Posterior cingulate gyrus (tissue), 11 donors: ENCODE measurements at places on chromosomes 13 and 19.
A peak's percentile ranks its signal among the peaks of the same experiment; 100 is the strongest.

GRCh38 chr19:35267353-35267817 is 1.4 kb upstream of the USF2 start:
- DNase-seq = peak; percentile 90

DNA sequence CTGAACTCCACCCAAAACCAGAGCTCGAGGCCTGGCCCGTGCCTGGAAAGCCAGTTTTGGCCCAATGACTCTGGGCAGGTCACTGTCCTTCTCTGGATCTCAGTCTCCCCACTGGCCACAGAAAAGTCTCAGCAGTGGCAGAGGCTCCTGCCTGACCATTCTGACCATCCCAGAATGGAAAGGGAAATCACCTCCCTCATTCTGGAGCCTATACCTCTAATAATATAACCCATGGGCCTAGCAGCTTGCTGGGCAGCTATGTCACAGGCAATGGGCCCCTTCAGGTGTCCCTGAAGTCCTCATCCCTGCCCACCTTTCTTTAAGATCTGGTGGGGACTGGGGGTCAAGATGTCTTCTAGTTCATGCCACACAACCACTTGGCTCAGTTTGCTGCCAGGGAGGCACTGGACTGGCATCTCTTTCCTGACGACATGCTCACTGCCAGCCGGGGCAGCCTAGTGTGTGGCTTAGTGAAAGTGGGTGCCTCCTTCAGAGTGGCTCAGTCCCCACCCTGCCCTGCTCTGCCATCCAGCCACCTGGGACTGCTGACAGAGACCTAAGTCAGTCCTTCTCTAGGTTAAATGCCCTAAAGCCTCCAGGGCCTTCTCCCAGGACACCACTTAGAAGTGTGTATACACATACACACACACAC is 62.6 kb downstream of the AP1M1 start:
- no peak for DNase-seq

GRCh38 chr13:109818886-109819285 is 32.5 kb upstream of the IRS2 start:
- no peak for DNase-seq

DNA sequence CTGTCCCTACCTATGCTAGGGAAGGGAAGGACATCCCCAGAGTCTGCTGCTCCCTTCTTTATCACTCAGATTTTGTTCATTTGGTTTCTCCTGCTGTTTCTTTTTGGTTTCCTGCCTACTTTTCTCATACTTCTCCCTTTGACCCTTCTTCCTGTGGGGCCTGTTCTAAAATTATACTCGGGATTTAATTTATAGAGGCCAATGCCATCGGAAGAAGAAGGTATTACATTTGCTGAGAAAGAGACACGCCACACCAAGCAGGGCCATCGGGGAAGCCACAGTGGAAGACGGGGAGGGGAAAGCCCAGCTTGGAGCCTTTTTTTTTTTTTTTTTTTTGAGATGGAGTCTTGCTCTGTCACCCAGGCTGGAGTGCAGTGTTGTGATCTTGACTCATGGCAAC is 46.8 kb upstream of the FARP1 start:
- DNase-seq = no peak

DNA sequence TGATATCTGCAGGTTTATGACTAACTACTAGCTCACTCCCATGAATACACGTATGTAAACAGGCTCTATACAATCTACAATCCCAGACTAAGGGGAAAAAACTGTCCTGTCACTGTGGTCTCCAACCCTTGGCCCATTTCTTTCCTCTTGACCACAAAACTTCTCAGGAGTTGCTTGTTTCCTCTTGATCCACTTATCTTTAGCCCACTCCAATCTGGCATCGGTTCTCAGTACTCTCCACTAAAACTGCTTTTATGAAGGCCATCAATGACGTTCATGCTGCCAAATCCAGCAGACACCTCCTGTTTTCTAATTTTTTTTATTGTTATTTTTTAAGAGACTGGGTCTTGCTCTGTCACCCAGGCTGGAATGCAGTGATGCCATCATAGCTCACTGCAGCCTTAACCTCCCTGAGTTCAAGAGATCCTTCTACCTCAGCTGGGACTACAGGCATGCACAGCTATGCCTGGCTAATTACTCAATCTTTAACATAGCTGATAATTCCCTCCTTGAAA is 31.9 kb upstream of the USPL1 start:
- DNase-seq = no peak

DNA sequence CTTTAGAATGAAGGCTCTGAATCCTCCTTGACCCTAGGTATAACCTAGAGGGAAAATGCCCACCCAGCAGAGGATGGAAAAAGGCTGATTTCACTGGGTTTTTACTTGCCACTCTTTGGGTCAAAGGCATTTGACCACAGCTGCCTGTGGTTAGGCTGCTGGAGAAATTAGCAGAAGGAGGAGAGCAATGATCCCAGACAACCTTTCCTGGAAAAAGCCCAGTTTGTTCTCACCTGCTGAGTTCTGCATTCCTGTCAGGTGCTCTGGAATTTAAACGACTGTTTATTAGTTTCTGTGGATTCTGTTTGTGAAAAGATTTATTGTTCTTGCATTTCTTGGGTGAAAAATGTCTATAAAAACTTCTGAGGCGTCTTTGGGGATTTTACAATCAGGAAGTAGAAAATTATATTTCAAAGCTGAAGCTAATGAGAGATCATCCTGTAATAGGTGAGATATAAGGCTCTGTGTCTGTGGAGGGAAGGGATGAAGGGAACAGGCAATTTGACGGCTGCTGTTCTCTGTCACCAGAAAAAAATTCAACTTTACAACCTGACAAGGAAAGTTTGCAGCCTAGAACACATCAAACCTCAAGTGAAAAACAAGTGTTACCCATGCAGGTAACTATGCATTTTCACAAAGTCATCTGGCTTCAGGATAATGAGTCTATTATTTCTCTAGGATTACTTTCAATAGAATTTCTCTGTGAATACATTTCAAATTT is 519.7 kb downstream of the DIAPH3 start:
- no peak for DNase-seq

GRCh38 chr13:112903071-112903577 is 65.9 kb upstream of the MCF2L start:
- DNase-seq = peak; percentile 58

- no peak for DNase-seq
These were observed 5.5 kb upstream of the FSTL3 start for GRCh38 chr19:670609-671075.

DNA sequence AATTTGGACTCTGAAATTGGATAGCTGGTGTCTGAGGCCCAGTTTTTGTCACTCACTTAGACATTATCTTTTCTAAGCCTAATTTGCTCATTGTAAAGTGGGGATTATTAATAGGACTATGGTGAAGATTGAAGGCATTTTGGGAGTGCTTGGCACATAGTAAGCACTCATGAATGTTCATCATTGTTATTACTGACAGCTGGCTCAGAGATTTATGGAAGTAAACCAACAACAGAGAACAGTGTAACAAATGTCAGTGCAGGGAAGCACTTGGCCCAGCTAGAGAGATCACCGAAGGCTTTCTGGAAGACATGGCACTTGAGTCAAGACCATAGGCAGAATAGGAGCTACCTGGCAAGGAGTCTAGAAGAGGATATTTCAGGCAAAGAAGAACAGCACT is 92.3 kb downstream of the RFC3 start:
- no peak for DNase-seq

DNA sequence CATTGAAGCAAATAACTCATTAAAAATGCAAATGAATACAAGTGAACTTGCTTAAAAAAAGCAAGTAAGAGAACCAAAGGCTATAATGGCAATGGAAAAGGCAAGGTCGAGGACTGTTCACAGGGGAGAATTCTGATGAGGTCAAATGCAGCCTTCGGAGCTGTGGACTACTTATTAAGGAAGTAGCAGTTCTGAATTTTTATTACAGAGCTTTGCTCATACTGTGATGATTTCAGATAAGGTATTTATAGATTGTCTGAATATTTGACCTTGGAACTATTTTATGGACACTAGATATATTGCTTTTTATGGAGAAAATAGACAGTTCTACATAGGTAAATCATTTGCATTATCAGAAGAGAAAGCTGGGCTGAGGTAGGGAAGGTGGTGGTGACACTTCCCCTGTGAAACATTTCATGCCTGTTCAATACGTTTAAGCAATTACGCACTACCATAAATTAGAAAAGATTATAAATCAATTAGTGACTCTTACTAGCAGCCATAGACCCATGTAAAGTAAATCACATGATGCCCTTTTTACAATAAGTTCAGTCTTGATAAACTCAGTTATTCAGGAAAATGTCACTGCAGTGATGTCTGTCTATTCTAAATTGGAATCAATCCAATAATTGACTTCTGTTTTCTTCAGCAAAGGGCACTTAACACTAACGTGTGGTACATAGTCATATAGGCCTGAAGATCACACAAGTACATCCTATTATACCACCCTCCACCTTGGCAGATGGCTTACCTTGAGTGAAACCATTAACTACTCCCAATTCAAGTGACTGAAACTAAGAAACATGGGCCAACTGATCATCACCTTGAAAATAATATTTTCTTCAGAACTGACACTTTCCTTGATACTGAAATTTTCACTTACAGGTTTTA is 260.0 kb downstream of the KLF12 start:
- DNase-seq = no peak

DNA sequence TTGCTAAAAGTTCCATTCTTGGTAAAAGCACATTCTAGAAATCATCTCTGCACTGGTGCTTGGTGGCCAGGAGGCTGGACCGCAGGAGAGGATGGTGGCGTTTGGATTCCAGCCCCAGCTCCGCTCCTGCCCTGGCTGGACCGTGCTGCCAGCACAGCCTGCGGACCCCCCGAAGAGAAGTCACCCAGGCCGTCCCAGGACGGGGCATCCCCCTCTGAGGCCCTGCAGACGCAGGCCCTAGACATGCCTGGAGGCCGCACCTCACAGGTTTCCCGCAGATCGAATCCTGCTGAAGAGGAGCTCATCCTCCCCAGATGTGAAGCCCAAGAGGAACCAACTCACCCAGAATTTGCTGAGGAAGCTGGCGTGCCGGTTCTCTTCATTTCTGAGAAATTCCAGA is 159.0 kb downstream of the TEX29 start:
- DNase-seq = no peak

DNA sequence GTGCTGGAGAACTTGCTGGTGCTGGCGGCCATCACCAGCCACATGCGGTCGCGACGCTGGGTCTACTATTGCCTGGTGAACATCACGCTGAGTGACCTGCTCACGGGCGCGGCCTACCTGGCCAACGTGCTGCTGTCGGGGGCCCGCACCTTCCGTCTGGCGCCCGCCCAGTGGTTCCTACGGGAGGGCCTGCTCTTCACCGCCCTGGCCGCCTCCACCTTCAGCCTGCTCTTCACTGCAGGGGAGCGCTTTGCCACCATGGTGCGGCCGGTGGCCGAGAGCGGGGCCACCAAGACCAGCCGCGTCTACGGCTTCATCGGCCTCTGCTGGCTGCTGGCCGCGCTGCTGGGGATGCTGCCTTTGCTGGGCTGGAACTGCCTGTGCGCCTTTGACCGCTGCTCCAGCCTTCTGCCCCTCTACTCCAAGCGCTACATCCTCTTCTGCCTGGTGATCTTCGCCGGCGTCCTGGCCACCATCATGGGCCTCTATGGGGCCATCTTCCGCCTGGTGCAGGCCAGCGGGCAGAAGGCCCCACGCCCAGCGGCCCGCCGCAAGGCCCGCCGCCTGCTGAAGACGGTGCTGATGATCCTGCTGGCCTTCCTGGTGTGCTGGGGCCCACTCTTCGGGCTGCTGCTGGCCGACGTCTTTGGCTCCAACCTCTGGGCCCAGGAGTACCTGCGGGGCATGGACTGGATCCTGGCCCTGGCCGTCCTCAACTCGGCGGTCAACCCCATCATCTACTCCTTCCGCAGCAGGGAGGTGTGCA is 587 bp downstream of the S1PR4 start:
- DNase-seq = no peak

DNA sequence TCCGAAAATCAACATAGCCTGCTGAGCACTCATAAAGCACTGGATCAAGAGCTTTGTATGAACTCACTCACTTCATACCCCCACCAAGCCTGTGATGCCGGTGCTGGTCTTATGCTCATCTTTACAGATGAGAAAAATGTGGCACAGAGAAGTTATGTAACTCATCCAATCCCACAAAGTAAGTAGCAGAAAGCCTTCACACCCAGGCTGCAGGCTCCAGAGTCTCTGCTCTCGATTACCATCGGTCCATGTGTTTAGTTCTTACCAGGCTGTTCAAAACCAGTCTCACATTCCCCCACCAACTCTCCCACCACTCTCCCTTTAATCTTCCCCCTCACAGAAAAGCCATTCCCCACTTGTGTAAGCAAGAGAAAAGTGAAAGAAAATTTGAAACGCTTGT is 276.0 kb downstream of the DNAJC15 start:
- DNase-seq = no peak

- no peak for DNase-seq
These were observed 7.9 kb upstream of the PEAK3 start for GRCh38 chr19:2289714-2290435.

DNA sequence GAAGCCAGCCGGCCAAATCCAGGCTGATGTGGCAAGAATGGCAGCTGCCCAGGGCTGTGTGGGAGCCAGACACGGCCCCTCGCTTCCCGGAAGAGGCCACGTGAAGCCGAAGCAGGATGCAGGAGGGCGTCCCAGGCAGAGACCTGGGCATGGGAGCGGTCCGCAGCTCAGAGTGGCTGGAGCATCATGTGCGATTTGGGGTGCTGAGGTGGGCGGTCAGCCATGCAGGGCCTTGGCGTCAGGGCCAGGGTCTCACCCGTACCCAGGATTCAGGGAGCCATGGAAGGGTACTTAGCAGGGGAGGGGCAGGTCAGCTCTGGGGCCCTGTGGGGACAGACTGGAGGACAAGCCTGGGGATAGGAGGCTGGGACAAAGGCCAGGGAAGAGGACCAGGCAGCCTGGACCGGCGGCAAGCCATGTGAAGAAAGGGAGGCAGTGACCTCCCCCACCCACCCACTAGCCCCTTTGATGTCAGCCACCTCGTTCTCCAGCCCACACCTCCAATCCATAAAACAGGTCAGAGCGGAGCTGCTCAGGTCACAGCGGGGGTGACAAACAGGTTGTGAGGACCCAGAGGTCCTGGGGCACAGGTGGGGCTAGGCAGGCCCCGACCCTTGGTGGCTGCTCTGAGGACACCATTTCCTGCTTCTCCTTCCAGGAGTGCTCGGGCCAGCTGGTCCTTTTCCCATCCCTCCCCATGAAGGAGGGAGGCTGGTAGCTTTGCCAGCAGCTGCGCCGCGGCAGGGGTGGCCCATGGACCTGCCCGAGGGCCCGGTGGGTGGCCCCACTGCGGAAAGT is 2.3 kb downstream of the KASH5 start:
- DNase-seq = no peak

GRCh38 chr13:46715363-46715762 is 81.6 kb downstream of the ESD start:
- no peak for DNase-seq

DNA sequence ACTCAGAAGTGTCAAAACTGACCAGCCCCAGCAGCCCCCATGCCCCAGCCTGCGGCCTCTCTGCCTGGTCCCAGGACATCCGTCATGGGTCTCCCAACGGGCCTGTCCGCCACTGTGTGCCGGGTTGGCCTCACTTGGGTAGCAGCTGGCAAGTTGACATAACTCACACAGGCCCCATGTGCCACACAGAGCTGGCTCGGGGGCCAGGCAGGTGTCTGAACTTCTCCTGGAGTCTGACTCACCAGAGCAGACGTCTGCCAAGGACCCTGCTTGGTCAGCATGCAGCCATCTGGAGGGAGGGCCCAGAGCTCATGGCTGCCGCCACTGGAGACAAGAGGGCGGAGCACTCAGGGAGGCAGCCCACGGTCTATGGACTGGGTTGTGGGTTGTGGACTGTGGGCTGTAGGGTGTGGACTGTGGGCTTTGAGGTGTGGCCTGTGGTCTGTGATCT is 32.0 kb upstream of the TMEM255B start:
- DNase-seq = no peak
